A549 treated with ZK216348 at 1 μM for 4 hours (cell line): ENCODE measurements at places on chromosomes 3 and 15. TPM values are rescaled to one million over a fixed set of nuclear protein-coding genes. Genes with fewer than 3 reads are reported as not detected.

ERICH6 gene
- not detected in 5 replicates for total RNA-seq

SLC28A1 gene
- total RNA-seq, result 0.06 TPM in 1 of 5 replicates, not detected in the others

MME gene
- total RNA-seq, result not detected in 5 replicates

RNF7 gene
- 126 to 158 TPM (median 140 TPM) in 5 replicates for total RNA-seq

SI gene
- total RNA-seq, result not detected in 5 replicates

TGM4 gene
- 0.08 to 0.12 TPM in 2 of 5 replicates, not detected in the others for total RNA-seq

SAXO2 gene
- 1.5 to 5.0 TPM (median 1.7 TPM) in 5 replicates for total RNA-seq

GMNC gene
- total RNA-seq, result not detected in 5 replicates

KCNAB1 gene
- total RNA-seq, result not detected in 5 replicates

SLC27A2 gene
- 32.0 to 42.0 TPM (median 33.3 TPM) in 5 replicates for total RNA-seq

OR5K2 gene
- not detected in 5 replicates for total RNA-seq

DNASE1L3 gene
- not detected in 5 replicates for total RNA-seq

MNS1 gene
- 2.0 to 5.1 TPM (median 3.5 TPM) in 5 replicates for total RNA-seq

IGSF10 gene
- total RNA-seq, result 0.25 to 0.72 TPM (median 0.54 TPM) in 5 replicates

SLC12A1 gene
- total RNA-seq, result not detected in 5 replicates

MAGI1 gene
- total RNA-seq, result 2.6 to 4.9 TPM (median 3.7 TPM) in 5 replicates

GTF2E1 gene
- total RNA-seq, result 8.6 to 20.0 TPM (median 12.9 TPM) in 5 replicates

NR2E3 gene
- 0.20 to 0.23 TPM in 2 of 5 replicates, not detected in the others for total RNA-seq

PPARG gene
- 34.3 to 43.0 TPM (median 40.4 TPM) in 5 replicates for total RNA-seq

KBTBD8 gene
- total RNA-seq, result 0.45 to 1.1 TPM (median 0.60 TPM) in 5 replicates

STARD5 gene
- 0.76 to 2.3 TPM (median 1.8 TPM) in 5 replicates for total RNA-seq

EPHB3 gene
- total RNA-seq, result 0.23 to 0.70 TPM (median 0.27 TPM) in 5 replicates

CFAP44 gene
- total RNA-seq, result 0.93 to 2.8 TPM (median 1.7 TPM) in 5 replicates

GRAMD1C gene
- 0.23 to 2.3 TPM (median 0.54 TPM) in 5 replicates for total RNA-seq

AADAC gene
- 14.1 to 19.9 TPM (median 15.7 TPM) in 5 replicates for total RNA-seq
